ENCODE measurements at places on chromosomes 12 and 14. TPM values are rescaled to one million over a fixed set of nuclear protein-coding genes. Genes with fewer than 3 reads are reported as not detected.
A peak's percentile ranks its signal among the peaks of the same experiment; 100 is the strongest.

Gene ERP27
- 22.6 TPM for polyA plus RNA-seq

- DNase-seq, result peak; percentile 46
Observed at GRCh38 chr12:85179680-85180270, 100.2 kb upstream of the ALX1 start.

DNA sequence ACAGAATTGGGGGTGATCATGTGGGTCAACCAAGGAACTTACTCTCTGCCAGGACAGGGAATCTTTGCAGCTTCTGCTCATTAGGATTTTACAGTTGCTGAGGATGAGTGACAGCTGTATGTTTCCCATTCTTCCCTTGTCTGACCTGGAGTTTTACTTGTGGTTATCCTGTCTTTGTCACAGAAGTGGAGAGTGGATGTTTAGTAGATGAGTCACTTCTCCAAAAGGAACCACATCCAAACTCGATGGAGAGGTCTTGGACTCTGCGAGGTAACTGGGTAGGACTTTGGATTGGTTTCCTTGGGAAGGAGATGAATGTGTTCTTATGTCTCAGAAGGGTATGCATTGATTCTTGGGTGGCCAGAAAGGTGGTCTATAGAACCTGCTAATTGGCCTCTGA is 53.8 kb upstream of the USP44 start:
- DNase-seq, result no peak

DNA sequence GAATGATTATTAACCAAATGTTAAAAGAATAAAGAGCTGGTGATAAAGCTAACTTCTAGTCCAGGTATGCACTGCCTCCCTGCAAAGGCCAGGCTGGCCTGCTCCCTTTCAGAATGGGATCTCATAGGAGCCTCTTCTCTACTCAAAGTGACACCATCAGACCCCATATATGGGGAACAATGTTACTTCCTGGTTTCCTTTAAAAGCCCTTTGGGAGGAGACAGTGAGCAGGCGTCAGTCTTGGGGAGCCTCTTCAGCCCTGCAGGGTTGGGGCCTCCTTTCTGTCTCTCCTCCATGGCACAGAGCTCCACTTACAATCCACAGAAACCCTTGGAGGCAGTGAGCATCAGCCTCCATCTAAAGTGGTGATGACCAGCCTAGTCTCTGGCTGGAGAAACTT is 17.3 kb upstream of the GPRC5A start:
- DNase-seq, result no peak

GRCh38 chr12:3305904-3306619 is 184.9 kb upstream of the PRMT8 start:
- DNase-seq, result no peak

Gene RASAL1
- polyA plus RNA-seq, result 6.3 TPM

DNA sequence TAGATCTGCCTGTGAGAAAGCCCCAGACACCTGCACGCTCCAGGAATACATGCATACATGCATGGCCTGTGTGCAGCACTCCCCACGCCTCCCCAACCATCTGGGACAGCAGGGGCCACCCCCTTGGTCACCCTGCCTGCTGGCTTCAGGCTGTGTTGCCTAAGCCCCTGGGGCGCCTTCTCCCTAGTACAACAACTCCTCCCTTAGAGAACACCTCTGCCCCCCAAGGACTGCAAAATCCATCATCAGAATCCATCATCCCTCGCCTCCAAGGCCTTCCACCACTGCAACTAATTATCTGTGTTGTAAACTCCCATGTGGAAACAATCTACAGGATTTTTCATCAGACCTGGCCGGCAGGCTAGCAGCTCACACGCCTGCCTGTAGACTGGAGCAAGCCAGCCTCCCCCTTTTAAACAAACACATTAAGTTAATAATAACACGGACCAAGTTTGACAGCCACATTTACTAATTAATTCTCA is 36.8 kb downstream of the ZFP36L1 start:
- no peak for DNase-seq

DNA sequence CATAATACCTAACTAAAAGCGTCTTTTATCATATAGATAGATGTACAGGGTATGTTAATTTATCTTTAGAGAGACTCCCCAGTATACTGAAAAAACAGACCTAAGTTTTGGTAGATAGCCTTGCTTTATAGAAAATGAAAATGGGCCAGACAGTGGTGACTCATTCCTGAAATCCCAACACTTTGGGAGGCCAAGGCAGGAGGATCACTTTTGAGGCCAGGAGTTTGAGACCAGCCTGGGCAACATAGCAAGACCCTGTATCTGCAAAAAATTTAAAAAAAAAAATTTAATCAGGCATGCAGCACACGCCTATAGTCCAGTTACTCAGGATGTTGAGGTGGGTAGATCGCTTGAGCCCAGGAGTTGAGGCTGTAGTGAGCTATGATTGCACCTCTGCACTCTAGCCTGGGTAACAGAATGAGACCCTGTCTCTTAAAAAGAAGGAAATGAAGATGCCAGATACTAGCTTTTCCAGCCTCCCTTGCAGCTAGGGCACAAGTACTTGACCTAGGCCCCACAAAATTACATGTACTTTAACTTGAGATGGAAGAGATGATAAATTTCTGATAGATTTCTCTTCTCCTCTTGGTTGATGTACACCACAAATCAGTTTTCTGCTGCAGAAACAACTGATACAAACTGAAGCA is 17.1 kb downstream of the RAP1B start:
- no peak for DNase-seq

DNA sequence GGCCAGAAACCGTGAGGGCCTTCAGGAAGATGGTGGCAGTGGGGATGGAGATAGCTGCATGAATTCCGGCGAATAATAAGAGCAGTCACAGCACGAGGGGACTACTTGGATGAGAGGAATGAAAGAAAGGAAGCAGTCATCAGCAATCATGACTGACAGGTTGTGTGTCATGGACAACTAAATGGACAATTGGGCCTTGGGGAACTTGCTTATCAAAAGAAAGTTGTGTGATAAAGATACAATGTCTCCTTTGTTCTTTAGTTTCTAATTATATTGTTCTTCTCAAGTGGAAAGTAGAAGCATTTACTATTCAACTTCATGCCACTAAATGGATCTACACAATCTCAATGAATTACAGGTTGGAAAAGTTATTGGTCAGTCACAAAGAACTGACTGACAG is 130.5 kb downstream of the TMTC1 start:
- no peak for DNase-seq

DNA sequence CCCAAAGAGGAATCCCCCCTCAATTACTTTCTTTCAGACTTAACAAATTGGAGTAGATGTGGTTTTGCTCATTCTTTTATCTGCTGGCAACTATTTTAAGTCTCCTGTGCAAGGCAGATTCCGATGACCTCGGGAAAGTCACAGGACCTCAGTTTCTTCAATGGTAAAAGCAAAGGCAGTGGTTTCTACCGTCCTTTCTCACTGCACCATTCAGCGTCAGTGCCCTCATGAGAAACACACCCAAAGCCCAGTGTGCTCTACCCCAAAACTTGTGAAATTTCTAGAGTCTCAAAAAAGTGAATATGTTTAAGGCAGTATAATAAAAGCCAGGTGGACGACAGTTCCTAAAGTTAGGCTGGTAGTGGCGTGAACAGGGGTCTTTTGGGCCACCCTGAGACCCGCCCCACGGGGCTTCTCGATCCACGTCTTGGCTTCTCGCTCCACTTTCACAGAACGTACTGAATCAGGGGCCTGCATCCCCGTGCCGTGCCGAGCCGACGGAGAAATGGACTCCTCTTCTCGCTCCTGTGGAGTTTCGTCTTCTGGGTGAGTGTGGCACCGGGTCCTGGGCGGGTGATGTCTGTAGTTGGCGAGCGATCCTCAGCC is 1.3 kb upstream of the ARHGAP5 start:
- DNase-seq, result peak; percentile 33

DNA sequence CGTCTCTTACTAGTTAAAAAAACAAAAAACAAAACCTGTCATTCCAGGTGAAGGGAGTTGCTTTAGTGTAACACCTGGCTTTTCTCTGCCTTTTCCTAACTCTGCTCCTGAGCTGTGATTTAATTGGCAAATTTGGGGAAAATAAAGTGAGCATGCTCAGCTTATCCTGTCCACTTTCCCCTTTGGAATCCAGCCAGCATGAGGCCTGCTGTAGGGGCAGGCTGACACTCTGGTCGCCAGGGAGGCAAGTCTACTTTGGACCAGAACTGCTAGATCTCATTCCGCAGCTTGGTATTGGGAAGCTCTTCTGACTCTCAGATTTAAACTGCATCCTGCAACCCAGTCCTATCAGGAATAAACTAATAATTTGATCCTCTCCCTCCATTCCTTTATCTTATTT is 30.1 kb downstream of the CDKN1B start:
- no peak for DNase-seq

DNA sequence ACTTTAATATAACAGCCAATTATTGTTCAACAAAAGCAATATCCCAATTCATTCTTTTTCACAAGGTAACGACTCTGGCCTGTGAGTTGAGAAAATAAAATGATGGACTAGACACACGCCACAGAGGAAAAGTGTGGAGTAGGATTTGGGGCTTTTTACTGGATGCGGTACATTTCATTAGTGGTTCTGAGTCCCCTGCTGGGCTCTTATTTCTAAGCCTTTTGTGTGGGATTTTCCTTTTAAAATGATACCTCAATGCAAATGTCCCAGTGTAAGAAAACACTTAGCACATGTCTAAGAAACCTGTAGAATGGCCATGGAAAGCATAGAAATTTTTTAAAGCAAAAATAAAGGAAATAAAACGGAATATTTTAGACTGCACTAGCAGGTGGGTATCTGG is 73.4 kb downstream of the C12orf42 start:
- DNase-seq, result no peak
